Osteoblast (primary cell): ENCODE measurements at places on chromosomes 12 and 14.

DNA sequence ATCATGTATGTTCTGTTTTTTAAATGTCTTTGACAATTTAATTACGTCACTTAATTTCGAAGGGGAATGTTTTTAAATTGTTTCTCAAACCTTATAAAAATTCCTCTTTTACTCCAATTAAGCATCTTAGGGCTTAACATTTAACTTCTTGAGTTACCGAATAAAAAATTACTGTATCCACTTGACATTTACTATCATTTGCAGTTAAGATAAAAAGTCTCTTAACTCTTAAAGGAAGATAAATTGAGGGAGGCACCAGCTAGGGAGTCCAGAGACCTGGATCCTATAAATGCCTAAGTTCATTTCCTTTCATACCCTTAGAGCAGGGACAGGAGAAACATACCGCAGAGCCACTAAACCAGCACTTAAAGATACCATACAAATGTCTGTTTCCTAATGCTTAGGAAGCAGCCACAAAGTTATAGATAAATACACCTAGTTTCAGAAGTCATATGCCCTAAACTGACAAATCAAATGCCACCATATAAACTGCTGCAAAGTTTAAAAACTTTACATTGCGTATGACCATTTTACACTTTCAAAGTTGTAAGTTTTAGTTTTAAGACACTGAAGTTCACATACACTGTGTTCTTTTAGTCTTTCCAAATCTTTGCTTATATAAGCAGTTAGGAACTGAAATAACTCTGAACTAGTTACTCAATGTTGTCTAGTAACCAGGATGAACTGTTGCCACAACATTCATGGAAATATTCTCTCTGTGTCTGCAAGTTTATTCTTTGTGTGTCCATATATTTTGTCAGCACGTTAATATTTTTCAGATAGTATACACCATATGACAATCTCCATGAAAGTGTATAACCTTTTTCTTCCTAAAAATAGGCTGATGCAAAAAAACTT, 71.2 kb downstream of the GALNT4 start:
- DNase-seq: no peak

- no peak for DNase-seq
Measured at GRCh38 chr12:58720421-58720820, 199.9 kb downstream of the LRIG3 start.

- no peak for DNase-seq
Measured at GRCh38 chr14:72008666-72009065, 76.4 kb downstream of the RGS6 start.

GRCh38 chr12:40137252-40137651, 31.4 kb upstream of the SLC2A13 start:
- peak; percentile 25 for DNase-seq

DNA sequence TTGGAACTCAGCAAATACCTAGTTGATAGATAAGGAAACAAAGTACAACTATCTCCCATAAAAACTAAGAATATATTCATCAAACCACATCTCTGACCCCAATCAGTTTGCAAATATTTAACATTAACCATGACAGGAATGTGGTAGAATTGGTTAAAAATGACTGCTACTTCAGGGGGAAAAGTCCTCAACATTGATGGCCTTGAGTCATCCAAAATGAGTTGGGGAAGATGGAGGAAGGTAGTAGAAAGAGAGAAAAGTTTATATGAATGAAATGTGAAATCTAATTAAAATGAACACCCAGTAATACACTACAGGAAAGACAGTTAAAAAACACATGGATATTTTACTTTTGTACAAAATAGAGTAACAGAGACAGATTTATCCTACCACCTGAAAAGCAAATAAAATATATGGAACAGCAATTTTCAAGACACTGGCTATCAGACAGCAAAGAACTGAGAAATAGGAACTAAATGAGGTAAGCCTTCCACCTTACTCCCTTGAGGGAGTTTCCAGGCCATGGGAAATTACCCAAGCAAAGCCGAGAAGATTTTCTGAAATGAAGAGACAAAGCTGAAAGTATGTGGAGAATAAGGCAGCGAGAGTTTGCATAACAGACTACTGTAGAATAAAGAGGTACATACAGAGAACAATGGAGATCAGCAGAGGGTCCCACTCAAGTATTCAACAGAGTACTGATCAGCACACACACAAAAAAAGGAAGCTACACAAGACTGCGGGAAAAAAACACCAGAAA, 49.6 kb downstream of the TC2N start:
- no peak for DNase-seq

- DNase-seq: no peak
Measured at GRCh38 chr14:99323603-99324185, 51.7 kb upstream of the BCL11B start.
